ENCODE measurements at places on chromosomes 2 and 18.

DNA sequence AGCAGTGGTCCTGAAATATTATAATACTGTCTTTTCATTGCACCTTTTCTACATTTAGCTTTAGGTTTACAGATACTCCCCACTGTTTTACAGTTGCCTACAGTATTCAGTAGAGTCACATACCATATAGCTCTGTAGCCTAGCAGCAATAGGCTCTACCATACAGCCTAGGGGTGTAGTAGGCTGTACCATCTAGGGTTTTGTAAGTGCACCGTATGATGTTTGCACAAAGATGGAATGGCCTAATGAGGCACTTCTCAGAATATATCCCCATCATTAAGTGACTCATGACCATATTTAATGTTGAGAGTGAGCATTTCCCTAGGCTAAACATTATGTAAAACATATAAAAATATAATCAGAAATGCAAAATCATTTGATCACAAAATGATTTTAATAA is 511.3 kb upstream of the RAB12 start:
- DNase-seq = no peak

DNA sequence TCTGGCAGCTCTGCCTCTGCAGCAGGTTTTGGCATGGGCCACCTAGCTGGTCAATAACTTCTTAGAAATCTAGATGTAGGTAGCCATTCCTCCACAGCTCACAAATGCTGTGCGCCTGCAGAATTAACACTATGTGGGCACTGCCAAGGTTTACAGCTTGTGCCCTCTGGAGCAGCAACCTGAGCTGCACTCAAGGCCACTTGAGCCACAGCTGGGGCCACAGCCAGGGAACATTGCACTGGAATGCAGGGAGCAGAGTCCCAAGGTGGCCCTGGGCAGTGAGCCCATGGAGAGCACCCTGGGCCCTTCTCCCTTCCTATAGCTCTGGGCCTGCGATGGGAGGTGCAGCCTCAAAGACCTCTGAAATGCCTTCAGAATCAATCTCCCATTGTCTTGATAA is 365.3 kb downstream of the SATB2 start:
- no peak for DNase-seq

DNA sequence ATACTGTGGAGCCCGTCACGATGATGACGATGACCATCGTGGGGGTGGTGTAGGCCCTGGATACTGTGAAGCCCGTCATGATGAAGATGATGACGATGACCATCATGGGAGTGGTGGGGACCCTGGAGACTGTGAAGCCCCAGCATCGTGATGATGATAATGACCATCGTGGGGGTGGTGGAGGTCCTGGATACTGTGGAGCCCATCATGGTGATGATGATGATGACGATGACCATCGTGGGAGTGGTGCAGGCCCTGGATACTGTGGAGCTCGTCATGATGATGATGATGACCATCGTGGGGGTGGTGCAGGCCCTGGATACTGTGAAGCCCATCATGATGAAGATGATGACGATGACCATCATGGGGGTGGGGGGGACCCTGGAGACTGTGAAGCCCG is 81.0 kb upstream of the SALL3 start:
- DNase-seq = no peak

DNA sequence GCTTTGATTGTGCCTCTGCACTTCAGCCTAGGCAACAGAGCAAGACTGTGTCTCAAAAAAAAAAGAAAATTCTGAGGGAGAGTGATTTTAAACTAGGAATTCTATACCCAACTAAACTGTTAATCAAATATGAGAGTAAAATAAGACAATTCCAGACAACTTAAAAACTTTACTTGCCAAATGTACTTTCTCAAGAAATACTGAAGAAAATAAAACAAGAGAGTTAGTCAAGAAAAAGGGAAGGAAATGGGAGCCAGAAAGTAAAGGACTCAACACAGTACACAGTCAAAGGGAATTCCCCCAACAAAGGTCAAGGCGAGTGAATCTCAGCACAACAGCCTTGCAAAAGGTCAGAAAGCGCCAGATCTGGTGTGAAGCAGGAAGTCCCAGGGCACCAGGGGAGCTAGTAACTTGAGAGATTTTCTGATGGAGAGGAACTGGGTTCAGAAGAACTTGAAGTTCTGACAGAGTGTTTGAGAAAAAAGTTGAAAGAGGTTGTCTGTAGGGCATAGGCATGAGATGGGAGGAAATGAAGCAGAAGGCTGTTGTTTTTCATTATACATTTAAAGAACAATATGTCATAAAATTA is 22.6 kb upstream of the TBC1D8 start:
- no peak for DNase-seq

GRCh38 chr2:128630974-128631697 is 312.5 kb upstream of the HS6ST1 start:
- no peak for DNase-seq

- DNase-seq = peak; percentile 35
Measured at GRCh38 chr18:58639751-58640427, 11.0 kb upstream of the ALPK2 start.

DNA sequence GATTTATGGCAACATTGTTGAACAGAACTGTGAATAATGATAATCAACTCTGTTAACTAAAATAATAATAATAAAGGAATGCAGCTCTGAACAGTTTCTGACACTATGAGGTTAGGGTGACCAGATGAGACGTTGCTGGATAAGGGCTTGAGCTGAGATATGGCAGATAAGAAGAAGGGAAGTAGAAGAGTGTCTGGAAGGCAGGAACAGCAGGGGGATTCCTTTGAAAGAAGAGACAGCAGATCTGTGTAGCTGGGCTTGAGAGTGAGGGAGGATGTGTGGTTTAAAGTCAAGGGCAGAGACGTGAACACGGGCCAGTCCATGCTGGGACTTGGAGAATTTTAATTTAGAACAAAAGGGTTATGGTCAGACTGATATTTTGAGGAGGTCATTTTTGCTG is 273.1 kb upstream of the SLC14A2 start:
- DNase-seq = no peak

- DNase-seq = no peak
Measured at GRCh38 chr2:69743847-69744264, 1.9 kb downstream of the ANXA4 start.

- no peak for DNase-seq
Measured at GRCh38 chr2:56729212-56729611, 545.4 kb downstream of the CCDC85A start.

DNA sequence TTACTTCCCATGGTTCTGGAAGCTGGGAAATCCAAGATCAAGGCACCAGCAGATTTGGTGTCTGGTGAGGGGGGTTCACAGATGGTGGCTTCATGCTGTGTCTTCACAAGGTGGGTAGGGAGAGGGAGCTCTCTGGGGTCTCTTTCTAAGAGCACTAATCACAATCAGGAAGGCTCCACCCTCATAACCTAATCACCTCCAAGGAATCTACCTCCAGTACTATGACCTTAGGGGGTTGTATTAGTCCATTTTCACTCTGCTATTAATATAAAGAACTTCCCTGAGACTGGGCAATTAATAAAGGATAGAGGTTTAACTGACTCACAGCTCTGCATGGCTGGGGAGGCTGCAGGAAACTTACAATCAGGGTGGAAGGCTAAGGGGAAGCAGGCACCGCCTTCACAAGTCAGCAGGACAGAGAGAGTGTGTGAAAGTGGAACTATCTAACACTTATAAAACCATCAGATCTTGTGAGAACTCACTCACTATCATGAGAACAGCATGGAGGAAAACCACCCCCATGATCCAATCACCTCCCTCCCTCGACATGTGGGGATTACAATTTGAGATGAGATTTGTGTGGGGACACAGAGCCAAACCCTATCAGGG is 17.6 kb downstream of the TBC1D8 start:
- DNase-seq = no peak

GRCh38 chr2:216428618-216429350 is 16.5 kb downstream of the SMARCAL1 start:
- no peak for DNase-seq

GRCh38 chr18:26255695-26256622 is 29.7 kb downstream of the TAF4B start:
- no peak for DNase-seq
